ENCODE measurements at places on chromosomes 11 and 22.

- DNase-seq: no peak
Measured at GRCh38 chr11:2825261-2825888, 60.2 kb downstream of the CDKN1C start.

- no peak for DNase-seq
Measured at GRCh38 chr11:91967026-91967690, 257.5 kb upstream of the FAT3 start.

DNA sequence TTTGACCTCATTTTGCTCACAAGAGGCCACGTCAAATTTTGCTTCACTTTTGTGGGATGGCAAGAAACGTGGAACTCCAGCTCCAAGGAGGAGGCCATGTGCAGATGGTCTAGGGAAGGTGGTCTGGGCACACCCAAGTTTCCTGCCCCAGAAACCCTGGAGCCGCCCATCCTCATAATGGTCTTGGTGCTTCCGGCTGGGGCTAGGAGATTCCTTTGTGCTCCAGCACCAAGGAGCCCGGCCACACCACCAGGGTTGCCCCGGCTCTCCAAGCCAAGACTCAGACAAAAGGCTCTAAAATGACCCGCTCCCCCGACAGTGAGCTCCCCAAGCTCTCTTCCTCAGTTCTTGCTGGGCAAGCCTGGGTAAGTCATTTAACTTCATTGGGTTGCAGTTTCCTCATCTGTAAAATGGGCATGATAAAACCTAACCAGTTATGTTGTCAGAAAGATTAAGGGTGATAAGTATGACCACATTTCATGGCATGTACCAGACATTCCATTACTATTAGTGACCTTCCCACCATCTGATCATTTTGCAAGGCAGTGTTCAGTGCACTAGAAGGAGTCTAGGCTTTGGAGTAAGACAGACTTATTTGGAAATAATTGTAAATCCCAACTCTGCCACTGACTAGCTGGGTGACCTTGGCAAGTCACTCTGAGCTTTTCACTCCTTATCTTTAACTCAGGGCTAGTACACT lies 23.3 kb downstream of the DKK3 start:
- DNase-seq: no peak

DNA sequence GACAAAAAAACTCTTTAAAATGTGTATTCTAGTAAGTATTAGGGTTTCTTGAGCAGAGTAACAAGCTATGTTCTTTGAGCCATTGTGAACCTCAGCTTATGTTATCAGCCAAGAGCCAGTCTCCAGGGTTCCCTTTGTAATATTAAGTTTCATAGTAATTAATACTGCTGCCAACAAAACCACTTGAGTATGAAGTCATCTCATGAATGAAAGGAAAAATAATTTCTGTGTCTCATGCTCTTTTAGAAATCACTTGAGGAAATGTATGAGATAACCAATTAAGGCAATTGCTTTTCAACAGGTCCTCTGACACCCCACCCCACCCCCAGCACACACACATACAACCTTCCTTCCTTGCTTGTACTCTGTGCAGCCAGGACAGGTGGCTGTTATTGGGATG lies 59.9 kb downstream of the BBOX1 start:
- no peak for DNase-seq

DNA sequence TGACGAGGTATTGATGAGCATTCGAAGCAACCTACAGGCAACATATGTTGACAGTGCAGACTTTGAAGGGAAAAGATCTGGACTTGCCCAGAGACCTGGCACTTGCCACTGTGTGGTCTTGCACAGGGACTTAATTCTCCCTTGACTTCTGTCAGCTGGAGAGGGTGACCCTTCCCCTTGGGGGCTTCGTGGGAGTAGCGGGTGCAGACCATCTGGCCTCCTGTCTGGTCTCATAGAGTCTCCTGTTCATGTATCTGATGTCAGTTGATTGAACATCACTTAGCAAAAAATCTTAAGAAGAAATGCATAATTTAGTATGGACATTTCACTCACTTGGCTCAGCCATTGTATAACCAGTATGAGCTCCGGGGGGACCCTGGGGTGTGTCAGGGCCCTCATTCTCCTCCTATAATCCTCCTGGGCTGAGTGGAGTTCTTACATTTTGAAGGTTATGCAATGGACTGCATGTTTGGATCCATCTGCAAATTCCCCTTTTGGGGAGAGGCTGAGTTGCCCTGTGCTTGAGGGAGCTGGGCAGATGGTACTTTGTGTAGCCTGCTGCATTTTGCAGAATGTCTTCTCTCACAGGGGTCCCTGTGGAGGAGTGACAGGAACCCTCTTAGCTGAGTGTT lies 13.0 kb downstream of the BCR start:
- DNase-seq: no peak

GRCh38 chr11:110160016-110160415 lies 66.8 kb downstream of the ZC3H12C start:
- no peak for DNase-seq

DNA sequence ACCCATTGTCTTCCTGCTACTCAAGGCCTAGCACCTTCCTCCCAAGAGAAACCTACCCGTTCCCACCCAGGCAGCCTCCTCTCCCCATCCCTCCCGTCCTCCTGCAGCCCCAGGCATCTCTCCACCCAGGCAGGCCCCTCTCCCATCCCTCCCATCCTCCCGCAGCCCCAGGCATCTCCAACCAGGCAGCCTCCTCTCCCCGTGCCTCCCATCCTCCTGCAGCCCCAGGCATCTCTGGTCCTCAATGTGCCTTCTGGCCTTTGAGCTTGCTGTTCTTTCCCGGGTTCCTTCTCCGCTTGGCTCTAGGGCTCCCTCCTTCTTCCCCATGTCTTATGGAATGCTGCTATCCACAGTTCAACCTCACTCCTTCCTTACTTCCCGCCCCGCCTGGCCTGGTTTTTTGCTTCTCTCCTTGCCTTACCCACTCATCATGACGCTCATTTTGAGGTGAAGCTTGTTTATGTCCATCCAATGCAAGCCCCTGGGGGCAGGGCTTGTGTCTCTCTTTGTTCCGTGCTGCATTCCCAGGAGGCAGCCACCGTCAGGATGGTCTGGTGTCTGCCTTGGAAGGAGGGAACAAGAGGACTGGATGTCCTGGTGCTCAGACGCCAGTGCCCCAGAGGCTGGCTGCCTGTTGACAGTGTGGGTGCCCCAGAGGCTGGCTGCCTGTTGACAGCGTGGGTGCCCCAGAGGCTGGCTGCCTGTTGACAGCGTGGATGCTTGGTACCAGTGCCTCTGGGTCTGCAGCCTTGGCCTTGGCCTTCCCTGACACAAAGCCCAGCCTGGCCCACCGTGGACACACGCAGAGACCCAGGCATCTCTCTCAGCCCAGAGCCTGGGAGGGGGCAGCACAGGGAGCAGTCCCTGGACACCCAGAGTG lies 815.7 kb downstream of the BRD1 start:
- no peak for DNase-seq

DNA sequence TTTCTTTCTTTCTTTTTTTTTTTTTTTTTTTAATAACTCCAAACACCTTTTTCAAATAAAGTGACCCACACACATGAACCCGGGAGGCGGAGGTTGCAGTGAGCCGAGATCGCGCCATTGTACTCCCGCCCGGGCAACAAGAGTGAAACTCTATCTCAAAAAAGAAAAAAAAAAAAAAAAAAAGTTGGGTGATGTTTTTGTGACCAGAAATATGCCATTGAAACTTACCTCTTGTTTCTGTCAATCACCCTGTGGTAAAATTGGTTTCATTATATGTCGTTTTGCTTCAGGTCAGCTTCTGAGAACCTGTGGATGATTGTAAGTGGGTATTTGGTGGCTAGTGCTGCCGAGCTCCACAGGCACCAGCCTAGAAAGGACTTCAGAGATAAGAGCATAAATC lies 238.8 kb downstream of the TBC1D22A start:
- no peak for DNase-seq

Data from activated CD4-positive, alpha-beta T cell treated with anti-CD3 and anti-CD28 coated beads for 48 hours (primary cell).